ENCODE measurements at places on chromosomes 2 and 18. TPM values are rescaled to one million over a fixed set of nuclear protein-coding genes. Genes with fewer than 3 reads are reported as not detected.

The ASPRV1 gene
- 0.84 TPM for total RNA-seq

The SPAG16 gene
- 9.8 TPM for total RNA-seq

The SIX2 gene
- 0.10 TPM for total RNA-seq

The RTP5 gene
- 0.21 TPM for total RNA-seq

The SOX11 gene
- total RNA-seq: under 0.01 TPM
